ENCODE measurements at places on chromosomes 6 and 20.

GRCh38 chr20:35839904-35840303, 68.1 kb downstream of the PHF20 start:
- DNase-seq: no peak

DNA sequence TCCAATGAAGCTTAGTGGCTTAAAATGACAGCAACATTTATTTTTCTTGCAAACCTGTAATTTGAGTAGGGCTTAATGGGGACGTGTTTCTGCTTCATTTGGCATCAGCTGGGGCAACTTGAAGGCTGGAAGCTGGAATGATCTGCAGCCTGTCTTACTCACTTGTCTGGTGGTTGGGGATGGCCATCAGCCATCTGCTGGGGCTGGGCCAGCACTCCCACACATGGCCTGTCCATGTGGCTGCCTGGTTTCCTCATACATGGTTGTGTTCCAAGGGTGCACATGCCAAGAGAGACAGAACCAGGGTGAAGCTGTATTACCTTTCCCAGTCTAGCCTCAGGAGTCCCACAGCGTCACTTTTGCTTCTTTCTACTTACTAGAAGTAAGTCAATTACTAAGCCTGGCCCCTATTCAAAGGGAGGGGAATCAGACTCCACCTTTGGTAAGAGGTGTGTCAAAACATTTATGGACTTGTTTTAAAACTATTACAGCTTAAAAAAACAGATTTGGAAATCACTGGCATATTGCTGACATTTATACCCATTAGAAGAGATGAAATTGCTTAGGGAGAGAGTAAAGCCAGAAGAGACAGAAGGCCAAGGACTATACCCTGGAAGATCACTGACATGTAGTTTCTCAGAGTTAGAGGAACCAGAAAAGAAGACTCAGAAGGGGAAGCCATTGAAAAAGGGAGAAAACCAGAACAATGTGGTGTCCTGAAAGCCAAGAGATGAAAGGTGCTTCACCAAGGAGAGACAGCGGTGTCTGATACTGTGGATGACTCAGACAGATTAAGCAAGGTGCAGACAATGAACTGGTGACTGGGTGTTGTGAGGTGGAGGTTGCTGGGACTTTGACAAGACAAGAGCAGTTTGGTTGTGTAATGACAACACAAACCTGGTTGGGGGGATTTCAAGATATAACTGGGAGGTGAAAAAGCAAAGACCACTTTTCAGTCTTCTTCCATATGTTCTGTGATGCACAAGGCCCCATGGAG, 345.2 kb downstream of the GJA1 start:
- DNase-seq: no peak

DNA sequence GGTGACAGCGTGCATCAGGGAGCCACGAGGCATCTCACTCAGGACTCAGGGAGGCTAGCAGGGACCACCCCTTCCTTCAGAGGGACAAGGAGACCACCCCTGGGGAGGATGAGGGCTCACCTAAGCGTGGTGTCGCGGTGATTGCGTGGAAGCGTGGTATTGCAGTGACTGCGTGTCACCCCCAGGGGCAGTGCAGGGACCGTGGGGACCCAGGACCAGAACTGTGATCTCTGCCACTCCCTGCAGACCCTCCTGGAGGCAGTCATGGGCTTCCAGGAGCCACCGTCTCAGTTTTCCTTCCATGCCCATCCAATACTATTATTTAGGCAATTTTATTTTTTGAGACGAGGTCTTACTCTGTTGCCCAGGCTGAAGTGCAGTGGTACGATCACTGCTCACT, 147.1 kb downstream of the TAF4 start:
- DNase-seq: no peak

GRCh38 chr6:135094403-135094821, 39.8 kb upstream of the HBS1L start:
- DNase-seq: no peak

- DNase-seq: no peak
These were observed 246.9 kb downstream of the SOX4 start for GRCh38 chr6:21840428-21840827.

- no peak for DNase-seq
These were observed 23.0 kb downstream of the MAP1LC3A start for GRCh38 chr20:34581341-34582184.

DNA sequence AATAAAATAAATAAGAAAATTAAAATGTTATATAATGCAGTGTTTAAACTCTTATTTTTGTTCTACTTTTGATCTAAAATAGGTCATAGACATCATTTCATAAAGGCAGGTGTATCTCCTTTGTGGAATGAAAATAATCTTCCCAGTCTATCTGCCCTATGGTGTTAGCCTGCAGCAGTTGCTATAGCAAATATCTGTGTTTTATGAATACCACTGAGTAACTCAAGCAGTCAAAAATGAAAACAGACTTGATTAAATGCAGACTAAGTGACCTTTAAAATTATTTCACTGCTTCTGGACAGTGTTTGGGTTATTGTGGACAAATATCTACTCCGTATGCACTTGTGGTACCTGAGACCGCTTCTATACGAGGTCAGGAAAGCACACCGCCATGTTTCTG, 11.8 kb downstream of the HTR1B start:
- DNase-seq: no peak

DNA sequence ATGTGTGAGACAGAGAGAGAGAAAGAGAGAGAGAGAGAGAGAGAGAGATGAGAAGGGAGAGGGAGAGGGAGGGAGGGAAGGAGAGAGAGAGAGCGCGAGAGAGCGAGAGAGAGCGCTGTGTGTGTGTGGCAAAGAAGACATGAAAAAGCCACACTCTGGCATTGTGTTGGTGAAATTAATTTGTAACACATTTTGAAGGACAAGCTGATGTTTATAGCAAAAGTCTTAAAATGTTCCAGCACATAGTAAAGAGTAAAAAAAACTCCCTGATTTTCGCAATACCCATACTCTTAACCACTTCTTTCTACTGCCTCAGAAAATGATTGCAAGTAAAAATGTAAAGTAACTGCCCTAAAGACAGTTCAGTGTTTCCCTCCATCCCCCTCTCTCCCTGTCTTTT, 56.7 kb downstream of the SLC22A1 start:
- DNase-seq: no peak

GRCh38 chr20:34401741-34402455, 38.8 kb downstream of the ITCH start:
- DNase-seq: no peak

GRCh38 chr6:34142061-34142998, 3.6 kb downstream of the GRM4 start:
- no peak for DNase-seq

Data from SW 1271 (cell line).